ENCODE measurements at places on chromosomes 4 and X.

DNA sequence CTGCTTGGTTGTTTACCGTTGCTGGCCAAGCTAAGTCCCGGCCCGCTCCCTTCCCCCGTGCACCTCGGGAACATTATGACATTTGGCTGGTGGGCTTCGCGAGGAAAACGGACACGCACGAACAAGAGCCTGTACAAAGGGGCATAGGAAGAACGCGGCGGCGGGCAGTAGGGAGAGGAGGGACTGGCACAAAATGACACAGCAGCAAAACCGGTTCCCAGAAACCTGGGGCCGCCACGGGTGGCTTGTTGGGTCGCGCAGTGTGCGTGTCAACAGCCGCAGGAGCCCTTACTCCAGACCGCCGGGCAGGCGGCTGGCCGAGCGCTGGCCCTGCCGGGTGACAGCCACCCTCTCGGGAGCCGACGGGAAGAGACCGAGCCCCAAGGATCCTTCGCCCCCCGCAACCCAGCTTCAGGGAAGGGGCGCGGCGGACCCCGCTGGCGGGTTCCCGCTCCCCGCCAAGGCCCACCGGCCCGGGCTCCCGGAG, 1.6 kb upstream of the LIN54 start:
- no peak for DNase-seq

- DNase-seq: no peak
Measured at GRCh38 chrX:8139716-8140115, 31.4 kb downstream of the VCX2 start.

DNA sequence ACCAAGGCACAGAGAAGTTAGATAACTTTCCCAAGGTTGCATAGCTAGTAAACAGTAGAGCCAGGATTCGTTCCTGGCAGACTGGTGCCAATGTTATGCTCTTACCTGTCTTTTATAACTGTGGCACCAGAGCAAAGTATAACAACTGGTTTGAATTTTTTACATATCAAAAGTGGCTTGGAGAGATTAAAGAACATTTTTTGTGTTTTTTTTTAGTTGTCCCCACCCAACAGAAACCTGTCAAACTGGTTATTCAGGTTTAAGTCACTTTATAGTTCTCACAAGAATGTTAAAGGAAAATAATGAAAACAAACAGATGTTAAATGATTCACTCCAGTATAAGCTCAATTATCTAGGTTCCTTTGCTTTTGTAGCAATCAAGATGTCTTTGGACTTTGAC, 15.6 kb upstream of the FAM47E start:
- no peak for DNase-seq

GRCh38 chrX:11319806-11320520, 26.8 kb downstream of the AMELX start:
- DNase-seq: no peak

GRCh38 chr4:33071535-33071934, 2351.4 kb downstream of the PCDH7 start:
- DNase-seq: no peak

GRCh38 chrX:41337140-41337539, 3.2 kb downstream of the DDX3X start:
- no peak for DNase-seq

DNA sequence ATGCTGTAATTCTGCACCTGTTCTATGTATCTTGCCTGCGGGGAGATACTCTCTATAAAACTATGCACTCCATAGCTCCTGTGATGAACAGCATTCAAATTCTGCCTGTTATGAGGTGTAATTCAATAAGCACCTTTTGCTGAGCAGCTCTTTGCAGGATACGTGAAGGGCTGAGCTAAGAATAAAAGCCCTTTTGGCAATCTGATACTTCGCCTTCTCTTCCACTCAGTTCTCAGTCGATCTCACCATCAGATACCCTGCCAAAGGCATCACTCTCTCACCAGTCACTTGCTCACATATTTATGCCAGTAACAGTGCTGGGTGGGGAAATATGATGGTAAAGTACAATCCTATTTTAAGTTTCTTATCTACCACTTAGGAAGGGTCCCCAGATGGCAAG, 67.2 kb downstream of the RPS3A start:
- no peak for DNase-seq

- no peak for DNase-seq
Measured at GRCh38 chr4:181962321-181962720, 280.9 kb upstream of the TENM3 start.

GRCh38 chr4:6362896-6363295, 93.2 kb downstream of the WFS1 start:
- no peak for DNase-seq

- DNase-seq: no peak
Measured at GRCh38 chr4:37732526-37733186, 46.5 kb upstream of the RELL1 start.

GRCh38 chrX:51891821-51892551, 1.4 kb upstream of the MAGED1 start:
- no peak for DNase-seq

DNA sequence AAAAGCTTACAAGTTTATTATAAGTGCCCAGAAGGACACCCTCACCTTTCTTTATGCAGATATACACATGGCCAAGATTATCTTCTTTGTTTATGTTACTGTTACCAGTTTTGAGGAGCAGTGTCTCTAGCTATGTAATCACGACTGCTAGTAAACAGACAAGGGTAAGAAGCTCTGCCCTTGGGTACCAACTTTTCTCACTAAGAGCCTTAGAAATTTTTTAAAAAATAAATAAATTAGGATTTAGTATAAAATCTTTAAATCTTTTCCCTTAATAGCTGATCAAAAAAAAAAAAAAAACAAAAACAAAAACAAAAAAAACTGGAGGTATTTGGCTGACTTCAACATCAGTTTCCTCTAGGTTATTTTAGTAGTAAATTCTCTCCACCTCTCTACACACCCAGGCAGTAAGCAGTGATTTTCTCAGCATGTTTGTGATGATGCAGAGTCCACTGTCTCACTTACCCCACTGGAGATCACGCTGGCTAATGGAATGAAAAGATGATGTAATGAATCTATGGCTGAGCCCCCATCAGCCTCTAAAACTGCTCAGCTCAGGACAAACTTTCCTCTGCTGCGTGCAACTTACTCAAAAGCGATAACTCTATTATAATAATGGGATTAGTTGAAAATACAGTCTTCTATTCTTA, 125.9 kb downstream of the FRYL start:
- no peak for DNase-seq

DNA sequence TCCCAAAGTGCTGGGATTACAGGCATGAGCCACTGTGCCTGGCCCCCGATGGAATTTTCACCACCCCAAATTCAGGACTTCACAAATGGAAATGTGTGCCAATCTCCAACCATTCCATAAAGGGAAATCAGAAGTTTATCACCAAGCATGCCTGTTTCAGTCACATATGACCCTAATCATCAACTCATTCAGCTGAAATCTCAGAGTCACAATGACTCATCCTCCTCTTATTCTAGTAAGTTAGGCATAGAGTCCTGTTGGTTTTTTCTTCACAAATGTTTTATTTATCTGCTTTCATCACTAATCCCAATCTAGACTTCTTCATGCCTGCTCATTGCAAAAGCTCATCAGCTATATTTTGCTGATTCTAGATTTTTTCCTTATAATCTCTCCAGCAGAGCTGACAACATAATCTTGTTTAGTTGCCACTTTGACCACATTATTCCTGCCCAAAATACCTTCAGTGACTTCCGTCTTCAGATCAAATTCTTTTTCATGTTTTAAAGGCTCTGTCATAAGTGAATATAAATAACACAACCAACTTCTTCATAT, 83.3 kb downstream of the SLC7A11 start:
- no peak for DNase-seq

- DNase-seq: no peak
Measured at GRCh38 chr4:151797853-151798252, 37.0 kb upstream of the GATB start.

All from stimulated activated CD8-positive, alpha-beta memory T cell treated with anti-CD3 and anti-CD28 coated beads, Interleukin-15, amount 100 ng/mL, for 4 hours (primary cell).